ENCODE measurements at places on chromosomes 2 and 18.

- DNase-seq, result no peak
Measured at GRCh38 chr2:24840962-24841945, 48.0 kb downstream of the CENPO start.

DNA sequence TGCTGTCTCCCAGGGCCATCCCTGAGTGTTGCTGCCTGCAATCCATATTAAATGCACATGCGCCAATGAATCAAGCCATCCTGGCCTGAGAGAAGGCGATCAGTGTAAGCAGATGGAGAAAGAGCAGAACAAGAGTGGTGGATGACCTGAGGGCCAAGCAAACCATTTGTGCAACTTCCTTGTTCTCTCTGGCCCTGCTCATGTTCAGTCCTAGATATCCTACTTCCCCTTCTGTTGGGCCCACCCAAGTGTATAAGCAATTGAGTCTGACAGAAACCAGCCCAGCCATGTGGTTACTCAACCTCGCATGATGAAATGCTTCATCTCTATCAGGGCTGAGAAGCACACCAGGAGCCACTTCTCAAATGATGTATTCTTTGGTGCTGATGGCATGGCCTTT lies 383.1 kb upstream of the ID2 start:
- DNase-seq, result no peak

GRCh38 chr18:74457725-74458421 lies 765 bp upstream of the DIPK1C start:
- no peak for DNase-seq

DNA sequence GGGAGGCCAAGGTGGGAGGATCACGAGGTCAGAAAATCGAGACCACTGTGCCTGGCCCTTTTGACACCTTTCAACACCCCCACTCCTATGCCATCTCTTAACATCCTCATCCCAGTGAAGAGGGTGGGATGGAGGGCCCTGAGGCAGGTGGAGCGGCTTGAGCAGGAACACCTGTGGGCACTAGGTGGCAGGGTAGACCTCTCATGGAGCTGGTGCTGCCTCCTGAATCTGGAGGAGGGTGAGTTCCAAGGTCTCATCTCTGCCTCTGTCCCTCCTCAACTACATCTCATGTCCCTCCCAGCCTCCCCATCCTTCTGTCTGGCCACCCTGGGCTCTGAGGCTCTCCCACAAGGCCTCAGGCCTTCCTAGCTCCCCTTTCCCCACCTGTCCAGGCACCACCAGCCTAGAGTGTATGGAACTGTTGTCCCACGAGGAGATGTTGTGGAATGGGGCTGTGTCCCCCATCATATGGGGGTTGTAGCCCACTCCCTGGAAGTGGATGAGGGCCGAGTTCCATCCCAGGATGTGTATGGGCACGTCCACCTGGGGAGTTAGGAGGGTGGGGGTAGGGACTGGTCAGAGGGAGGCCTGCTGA lies 17.0 kb upstream of the CRYBA2 start:
- DNase-seq, result peak; percentile 30

DNA sequence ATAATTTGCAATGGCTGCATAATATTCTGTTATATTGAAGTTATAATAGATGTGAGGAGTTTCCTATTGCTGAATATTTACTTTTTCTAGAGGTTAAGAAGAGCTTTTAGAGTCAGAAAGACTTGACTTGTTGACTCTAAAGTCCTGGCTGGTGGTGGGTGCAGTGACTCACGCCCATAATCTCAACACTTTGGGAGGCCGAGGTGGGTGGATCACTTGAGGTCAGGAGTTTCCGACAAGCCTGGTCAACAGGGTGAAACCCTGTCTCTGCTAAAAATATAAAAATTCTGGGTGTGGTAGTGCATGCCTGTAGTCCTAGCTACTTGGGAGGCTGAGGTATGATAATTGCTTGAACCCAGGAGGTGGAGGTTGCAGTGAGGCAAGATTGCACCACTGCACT lies 33.9 kb upstream of the ATIC start:
- DNase-seq, result no peak

GRCh38 chr2:3604991-3605961 lies 10.4 kb downstream of the COLEC11 start:
- no peak for DNase-seq

DNA sequence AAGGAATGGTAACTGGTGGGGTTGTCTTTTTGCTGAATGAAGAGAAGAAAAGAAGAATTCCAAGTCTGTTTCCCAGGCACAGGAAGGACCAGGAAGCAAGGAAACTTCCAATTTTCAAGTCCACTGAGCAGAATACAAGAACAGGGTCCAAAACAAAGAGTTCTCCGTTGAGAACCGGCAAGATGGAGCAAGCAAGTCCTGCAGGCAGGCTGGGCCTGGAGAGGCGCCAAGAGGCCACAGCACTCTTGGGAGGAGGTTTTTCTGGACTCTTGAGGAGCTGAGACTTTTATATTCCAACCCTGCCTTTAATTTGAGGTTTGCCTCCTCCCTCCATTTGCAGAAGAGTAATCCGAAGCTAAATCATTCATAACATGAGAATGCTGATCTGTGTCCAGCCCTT lies 224.5 kb downstream of the IKZF2 start:
- DNase-seq, result peak; percentile 6

- DNase-seq, result no peak
Measured at GRCh38 chr2:219204425-219205164, 2.0 kb upstream of the ZFAND2B start.

- DNase-seq, result no peak
Measured at GRCh38 chr2:36446294-36446693, 90.7 kb downstream of the CRIM1 start.

DNA sequence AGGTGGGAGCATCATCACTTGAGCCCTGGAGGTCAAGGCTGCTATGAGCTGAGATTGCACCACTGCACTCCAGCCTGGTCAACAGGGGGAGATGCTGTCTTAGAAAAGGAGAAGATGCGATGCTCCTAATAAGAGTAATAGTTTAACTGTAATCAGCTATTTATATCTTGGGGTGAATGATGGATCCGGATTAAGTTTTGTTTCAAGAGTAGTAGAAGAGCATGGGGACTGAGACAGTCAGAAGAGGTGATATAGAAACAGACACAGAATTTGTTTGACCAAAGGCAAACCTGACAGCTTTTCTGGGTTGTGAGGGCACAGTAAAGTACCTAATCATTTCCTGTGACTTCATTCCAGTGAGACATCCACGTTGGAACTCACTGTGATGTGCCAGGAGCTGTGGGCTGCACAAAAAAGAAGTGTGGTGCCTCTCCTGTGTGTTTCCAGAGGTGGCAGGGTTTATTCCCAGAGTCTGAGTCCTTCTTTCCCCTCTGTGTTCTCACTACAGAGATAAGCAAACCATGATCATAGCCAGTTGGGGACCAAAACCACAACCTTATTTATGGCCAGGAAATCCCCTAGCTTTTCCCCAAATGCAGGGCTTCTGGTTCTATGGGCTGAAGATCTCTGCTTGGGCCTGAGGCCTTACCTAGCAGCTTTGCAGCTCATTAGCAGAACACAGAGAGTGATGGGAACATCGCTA lies 113.7 kb downstream of the XRCC5 start:
- peak; percentile 63 for DNase-seq

- no peak for DNase-seq
Measured at GRCh38 chr2:170717991-170718589, 3.0 kb downstream of the SP5 start.

DNA sequence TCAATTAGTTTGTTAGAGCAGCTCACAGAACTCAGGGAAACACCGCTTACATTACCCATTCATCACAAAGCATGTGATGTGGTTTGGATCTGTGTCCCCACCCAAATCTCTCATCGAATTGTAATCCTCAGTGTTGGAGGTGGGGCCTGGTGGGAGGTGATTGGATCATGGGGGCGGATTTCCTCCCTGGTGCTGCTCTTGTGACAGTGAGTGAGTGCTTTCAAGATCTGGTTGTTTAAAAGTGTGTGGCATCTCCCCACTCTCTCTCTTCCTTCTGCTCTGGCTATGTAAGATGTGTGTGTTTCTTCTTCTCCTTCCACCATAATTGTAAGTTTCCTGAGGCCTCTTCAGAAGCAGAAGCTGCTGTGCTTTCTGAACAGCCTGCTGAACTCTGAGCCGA lies 63.5 kb upstream of the AGPS start:
- no peak for DNase-seq

DNA sequence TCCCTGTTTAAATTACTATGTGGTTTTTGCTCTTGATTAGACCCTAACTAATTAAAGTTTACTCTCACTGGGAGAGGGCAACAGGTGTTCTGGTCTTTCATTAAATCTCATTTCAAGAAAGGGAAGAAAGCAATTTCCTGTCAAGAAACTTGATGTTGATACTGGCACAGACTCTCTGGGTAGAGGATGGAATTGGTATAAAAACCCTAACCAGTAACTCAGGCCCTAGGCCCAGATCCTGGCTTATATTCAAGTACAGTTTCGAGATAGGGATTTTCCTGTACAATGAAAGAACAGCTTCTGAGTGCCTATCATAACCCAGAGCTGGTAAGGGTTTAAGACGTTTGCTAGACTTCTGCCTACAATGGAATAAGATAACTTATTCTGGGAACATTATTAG lies 61.6 kb upstream of the ACYP2 start:
- no peak for DNase-seq

- DNase-seq, result peak; percentile 60
Measured at GRCh38 chr2:49770919-49771318, 616.6 kb upstream of the FSHR start.

GRCh38 chr18:46242183-46242582 lies 138.0 kb downstream of the HAUS1 start:
- DNase-seq, result no peak

GRCh38 chr2:11945139-11946126 lies 199.0 kb downstream of the LPIN1 start:
- peak; percentile 30 for DNase-seq

GRCh38 chr2:216216951-216217903 lies 108.1 kb downstream of the XRCC5 start:
- peak; percentile 66 for DNase-seq

DNA sequence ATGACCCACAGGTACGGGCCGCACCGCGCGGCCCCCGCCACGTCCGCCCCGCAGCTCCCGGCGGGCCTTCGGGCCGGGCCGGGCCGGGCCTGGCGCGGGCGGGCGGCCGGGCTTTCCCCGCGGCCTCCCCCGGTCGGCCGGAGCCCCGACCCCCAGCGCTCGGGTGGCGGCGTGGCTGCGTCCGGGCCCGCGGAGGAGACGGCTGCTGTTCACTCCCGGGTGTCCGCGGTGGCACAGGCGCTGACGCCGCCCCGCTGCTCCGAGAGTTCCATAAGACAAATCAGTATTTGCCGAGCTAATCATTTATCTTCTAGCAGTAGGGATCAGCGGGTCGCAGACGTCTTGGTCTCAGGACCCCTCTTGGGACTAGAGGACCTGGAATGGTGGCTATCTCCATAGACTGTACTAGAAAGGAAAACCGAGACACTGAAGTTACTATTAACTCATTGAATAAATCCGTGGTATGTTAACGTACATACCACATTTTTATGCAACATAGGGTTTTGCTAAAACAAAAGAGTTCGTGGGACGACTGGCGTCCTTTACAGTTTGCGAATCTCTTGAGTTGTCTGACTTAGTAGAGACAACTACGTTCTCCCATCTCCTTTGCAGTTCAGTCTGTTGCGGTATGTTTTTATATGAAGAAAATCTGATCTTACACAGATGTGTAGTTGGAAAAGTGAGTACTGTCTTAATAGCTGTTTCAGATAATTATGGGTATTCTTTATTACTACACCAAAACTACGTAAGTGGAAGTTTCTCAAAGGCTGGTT lies 500 bp downstream of the LIMS1 start:
- DNase-seq, result peak; percentile 61

DNA sequence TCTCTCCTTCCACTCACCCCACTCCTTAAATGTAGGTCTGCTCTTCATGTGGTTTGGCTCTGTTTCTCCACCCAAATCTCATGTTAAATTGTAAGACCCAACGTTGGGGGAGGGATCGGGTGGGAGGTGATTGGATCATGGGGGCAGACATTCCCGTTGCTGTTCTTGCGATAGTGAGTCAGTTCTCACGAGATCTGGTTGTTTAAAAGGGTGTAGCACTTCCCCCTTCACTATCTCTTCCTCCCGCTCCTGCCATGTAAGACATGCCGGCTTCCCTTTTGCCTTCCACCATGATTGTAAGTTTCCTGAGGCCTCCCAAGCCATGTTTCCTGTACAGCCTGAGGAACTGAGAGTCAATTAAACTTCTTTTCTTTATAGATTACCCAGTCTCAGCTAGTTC lies 1044.5 kb upstream of the POU3F3 start:
- DNase-seq, result no peak

All from kidney tubule cell (primary cell).